Activated CD4-positive, alpha-beta T cell treated with anti-CD3 and anti-CD28 coated beads, Interleukin-2, amount 10 ng/mL, durations not matched to agents 7 days and 5 days (primary cell): ENCODE measurements at places on chromosomes 7 and 10. TPM values are rescaled to one million over a fixed set of nuclear protein-coding genes. Genes with fewer than 3 reads are reported as not detected.

- H3K4me3 ChIP-seq = peak overlapping the region; percentile 84
- peaks cover 95% of the 10 kb centered on the region for H3K4me1 ChIP-seq
- H3K27me3 ChIP-seq = no peaks in the 10 kb centered on the region
- H3K36me3 ChIP-seq = peaks cover 57% of the 10 kb centered on the region
These were observed 65.0 kb downstream of the STK17A start for GRCh38 chr7:43647673-43648472.

GRCh38 chr7:49776994-49777393, 3.6 kb downstream of the VWC2 start:
- H3K36me3 ChIP-seq = peaks cover 3% of the 10 kb centered on the region
- no peak overlapping the region for H3K27ac ChIP-seq
- H3K4me1 ChIP-seq = peaks cover 10% of the 10 kb centered on the region
- no peak overlapping the region for H3K4me3 ChIP-seq

GRCh38 chr10:63573068-63573697, 52.0 kb downstream of the REEP3 start:
- peaks cover 27% of the 10 kb centered on the region for H3K4me1 ChIP-seq
- peak overlapping the region; percentile 46 for H3K27ac ChIP-seq
- no peak for DNase-seq
- no peak overlapping the region for H3K4me3 ChIP-seq

DNA sequence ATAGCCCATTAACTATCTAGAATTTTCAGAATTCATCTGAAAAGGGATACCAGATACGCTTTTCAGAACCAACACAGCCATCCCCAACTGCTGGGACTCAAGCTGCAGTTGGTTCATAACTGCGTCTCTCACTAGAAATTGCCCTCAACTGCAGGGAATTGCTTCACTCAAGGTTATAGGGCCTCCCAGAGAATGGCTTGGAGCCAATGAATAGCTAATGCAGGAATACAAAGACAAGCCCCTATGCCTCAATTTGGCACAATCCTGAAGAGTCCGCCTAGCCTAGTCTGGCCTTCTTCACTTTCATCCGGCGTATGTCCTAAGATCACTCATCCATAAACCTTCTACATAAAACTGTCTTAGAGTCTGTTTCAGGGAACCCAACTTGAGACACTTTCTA, 164.0 kb downstream of the SKAP2 start:
- peaks cover 18% of the 10 kb centered on the region for H3K27me3 ChIP-seq
- peaks cover 4% of the 10 kb centered on the region for H3K4me1 ChIP-seq
- no peaks in the 10 kb centered on the region for H3K36me3 ChIP-seq
- H3K4me3 ChIP-seq = no peak overlapping the region
- no peak for DNase-seq

DNA sequence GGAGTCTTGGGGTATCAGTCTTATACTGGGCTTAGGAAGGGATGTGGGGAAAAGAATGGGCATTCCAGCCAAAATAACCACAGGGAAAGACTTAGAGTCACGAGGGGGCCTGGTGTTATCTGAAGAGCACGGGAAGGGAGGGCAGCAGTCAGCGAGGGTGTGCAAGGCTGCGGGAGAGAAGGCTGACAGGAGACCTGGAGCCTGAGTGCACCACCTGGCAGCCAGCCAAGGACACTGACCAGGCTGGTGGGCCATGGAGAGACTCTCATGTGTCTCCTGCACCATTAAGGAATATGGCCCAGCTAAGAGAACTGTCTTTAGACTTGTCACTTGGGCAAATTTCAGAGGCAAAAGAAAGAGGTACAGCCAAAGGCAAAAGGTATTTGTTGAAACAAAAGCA, 69.6 kb downstream of the PKD1L1 start:
- no peaks in the 10 kb centered on the region for H3K36me3 ChIP-seq
- no peaks in the 10 kb centered on the region for H3K27me3 ChIP-seq
- peaks cover 2% of the 10 kb centered on the region for H3K4me1 ChIP-seq
- H3K4me3 ChIP-seq = no peak overlapping the region

- no peak for DNase-seq
- no peaks in the 10 kb centered on the region for H3K27me3 ChIP-seq
- peaks cover 12% of the 10 kb centered on the region for H3K4me1 ChIP-seq
- H3K36me3 ChIP-seq = no peaks in the 10 kb centered on the region
- H3K27ac ChIP-seq = no peak overlapping the region
These were observed 52.0 kb downstream of the JAZF1 start for GRCh38 chr7:28128608-28129007.

FKBP14 gene
- total RNA-seq = 4.1 TPM

ZNF804B gene
- not detected for total RNA-seq
